ENCODE measurements at places on chromosomes 11 and 22.

DNA sequence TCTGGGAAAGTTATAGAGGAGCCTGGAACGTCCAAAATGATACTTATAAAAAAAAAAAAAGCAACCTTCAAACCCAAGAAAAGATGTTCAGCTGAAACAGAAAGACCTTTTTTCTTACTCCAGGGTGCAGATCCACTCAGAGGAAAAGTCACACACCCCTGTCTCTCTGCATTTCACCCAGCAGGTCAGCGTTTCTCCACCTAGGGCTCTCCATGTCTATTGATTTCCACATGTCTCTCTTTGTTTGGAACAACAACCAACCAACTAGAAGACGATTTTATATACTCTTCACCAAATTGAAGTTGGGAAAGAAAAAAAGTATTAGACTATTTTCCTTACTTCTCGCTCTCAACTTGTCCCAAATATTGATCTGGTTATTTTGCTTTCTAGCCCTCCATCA lies 42.2 kb upstream of the BLID start:
- no peak for DNase-seq

GRCh38 chr11:104736502-104736901 lies 161.8 kb downstream of the CASP12 start:
- no peak for DNase-seq

GRCh38 chr11:73439002-73439843 lies 63.0 kb downstream of the RELT start:
- no peak for DNase-seq

GRCh38 chr22:46842606-46843005 lies 80.2 kb downstream of the TBC1D22A start:
- no peak for DNase-seq

DNA sequence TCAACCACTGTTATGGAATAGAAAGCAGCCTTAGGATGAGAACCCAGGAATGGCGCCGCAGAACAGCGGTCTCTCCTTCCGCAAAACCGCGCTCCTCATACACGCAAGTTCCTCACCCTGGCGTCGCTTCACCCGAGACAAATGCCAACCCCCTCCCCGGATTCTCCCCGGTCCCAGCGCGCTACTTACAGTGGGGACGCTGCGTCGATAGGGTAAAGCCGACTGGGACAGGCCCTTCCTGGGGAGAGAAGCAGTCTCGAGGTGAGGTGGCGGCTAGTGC lies 287 bp downstream of the RPS13 start:
- DNase-seq, result no peak

DNA sequence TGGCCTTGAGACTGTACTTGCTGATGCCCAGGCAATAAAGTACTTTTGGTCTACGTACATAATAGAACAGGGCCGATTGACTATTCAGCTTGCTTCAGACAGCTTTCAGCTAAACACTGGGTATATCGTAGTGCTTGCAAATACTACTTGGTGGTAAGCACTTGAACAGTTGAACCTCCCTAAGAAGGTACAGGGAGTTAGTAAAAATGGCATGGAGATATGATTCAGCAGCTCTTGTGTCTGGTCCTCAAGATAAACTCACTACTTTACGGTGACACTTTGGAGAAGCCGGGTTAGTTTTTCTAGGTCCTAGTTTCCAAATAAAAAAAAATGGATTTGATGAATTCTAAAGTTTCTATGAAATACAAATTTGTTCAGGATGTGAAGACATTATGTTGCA lies 7.3 kb downstream of the CCDC117 start:
- no peak for DNase-seq

DNA sequence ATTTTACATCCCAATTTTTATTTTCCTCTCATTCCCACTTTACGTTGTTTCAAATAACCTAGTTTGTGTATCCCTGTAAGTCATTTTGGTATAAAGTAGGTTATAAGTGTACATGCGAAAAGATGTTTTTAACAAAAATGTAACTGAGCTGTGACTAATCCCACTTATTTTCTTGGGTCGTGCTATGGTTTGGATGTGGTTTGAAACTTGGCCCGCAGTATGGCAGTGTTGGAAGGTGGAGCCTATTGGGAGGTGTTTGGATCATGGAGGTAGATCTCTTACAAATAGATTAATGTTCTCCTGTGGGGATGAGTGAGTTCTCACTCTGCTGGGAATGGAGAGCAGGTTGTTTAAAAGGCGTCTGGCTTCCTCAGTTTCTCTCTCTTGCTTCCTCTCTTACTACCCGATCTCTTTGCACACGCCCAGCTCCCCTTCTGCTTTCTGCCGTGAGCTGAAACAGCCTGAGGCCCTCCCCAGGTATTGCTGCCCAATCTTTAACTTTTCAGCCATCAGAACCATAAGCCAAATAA lies 7.2 kb downstream of the RPL27A start:
- peak; percentile 39 for DNase-seq

- no peak for DNase-seq
Measured at GRCh38 chr11:134469627-134470026, 57.6 kb upstream of the B3GAT1 start.

- no peak for DNase-seq
Measured at GRCh38 chr11:8242499-8243280, 21.0 kb downstream of the LMO1 start.

GRCh38 chr11:113401718-113402117 lies 14.1 kb downstream of the ANKK1 start:
- DNase-seq, result peak; percentile 28

DNA sequence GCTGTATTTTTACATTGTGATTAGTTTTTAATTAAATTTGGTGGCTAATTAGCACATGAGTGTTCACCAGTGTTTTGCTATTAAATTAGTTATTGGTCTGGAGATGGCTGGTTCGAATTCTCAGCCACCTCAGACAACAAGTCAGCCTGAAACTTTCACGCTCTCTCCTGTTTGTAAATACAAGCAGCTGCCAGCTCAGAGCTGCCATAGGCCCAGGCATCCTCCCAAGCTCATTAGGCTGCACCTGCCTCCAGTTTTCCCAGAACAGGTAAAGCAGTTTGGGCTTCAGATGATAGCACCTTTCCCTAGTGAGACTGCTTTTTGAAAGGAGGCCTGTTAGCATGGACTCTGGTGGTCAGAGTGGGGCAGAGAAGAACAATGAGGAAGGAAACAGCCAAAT lies 156.8 kb downstream of the NAV2 start:
- DNase-seq, result no peak

- DNase-seq, result no peak
Measured at GRCh38 chr11:22666688-22667439, 453 bp downstream of the GAS2 start.

- no peak for DNase-seq
Measured at GRCh38 chr22:27101288-27101687, 443.9 kb downstream of the MIAT start.

GRCh38 chr11:33598426-33599069 lies 102.1 kb downstream of the C11orf91 start:
- no peak for DNase-seq

- no peak for DNase-seq
Measured at GRCh38 chr22:42587588-42588175, 27.0 kb downstream of the POLDIP3 start.

DNA sequence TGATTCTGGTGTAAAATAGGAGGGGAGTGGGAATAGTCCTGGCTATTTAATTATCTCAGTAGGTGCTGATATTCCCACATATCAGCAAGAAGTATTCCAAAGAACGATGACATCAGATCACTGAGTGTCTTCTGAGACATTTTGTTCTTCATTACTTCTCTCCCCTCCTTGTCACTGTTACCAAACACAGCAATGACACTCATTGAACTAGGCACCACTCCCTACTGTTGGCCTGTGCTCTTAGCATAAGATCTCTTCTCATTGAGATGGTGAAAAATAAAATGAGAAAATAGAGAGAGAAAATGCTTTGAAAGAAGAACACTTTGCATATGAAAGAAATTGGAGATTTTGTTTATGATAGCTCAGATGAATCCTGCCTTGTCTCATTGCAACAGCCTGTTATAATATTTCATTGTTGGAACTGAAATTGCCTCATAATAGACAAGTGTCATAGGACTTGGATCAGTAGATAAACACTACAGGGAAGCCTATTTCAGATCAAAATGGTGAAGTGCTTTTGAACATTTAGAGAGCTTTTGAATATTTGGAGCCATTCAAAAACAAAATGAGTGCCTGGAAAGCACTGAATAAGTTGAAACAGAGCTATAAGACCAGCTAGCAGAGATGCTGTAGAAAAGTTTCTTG lies 11.3 kb upstream of the ETS1 start:
- DNase-seq, result no peak

GRCh38 chr11:117786135-117786870 lies 10.7 kb downstream of the DSCAML1 start:
- no peak for DNase-seq

DNA sequence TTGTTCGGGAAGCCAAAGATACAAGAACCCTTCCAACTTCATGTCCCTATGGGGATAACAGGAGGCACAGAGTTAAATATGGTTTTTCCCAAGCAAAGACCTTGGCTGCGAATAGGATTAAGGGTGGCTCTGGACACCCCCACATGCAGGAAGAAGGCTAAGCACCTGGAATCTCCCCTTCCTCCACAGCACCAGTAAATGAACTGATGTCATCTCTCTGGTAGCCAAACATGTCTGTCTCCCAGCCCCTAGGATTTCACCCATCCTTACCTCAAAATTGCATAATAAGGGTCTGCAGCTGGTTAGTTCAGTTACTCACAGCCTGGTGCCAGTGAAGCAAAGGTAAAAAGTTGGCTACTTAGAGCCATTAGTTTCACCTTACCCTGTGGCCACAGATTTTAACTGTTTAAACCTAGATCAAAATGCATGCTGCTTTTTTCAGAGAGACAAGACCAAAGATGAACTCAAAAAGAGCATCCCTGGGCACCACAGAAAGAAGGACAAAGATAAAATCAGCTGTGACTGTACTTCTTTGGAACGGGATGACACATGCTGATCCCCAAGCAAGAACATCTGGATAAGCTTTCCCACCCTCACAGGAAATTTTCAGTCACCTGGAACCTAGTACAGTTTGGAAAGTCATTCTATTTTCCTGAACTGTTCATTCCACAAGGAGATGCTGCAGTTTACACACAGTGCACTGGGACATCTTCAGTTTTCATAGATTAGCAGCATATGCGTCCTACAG lies 77.2 kb upstream of the AKIP1 start:
- peak; percentile 63 for DNase-seq

- DNase-seq, result no peak
Measured at GRCh38 chr11:99432677-99433076, 411.9 kb downstream of the CNTN5 start.

- DNase-seq, result no peak
Measured at GRCh38 chr11:131695889-131696429, 325.5 kb downstream of the NTM start.

GRCh38 chr11:125446279-125446678 lies 49.8 kb downstream of the FEZ1 start:
- no peak for DNase-seq

DNA sequence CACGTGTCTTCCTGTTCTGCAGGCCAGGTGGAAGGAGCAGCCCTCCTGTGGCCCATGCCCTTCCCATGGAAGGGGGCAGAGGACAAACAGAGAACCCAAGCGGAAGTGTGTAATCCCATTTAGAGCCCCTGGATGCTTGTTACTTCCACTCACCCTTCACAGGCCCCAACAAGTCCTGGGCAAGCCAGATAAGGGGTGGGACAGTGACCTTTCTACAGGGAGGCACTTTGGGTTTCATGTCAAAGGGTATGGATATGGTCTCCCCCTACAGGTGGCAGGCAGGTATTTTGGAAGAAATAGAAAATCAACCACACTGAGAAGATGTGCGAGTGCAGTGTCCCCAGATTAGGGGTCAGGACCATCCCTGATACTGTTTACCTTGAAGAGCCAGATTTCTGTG lies 11.4 kb downstream of the MPEG1 start:
- DNase-seq, result no peak

DNA sequence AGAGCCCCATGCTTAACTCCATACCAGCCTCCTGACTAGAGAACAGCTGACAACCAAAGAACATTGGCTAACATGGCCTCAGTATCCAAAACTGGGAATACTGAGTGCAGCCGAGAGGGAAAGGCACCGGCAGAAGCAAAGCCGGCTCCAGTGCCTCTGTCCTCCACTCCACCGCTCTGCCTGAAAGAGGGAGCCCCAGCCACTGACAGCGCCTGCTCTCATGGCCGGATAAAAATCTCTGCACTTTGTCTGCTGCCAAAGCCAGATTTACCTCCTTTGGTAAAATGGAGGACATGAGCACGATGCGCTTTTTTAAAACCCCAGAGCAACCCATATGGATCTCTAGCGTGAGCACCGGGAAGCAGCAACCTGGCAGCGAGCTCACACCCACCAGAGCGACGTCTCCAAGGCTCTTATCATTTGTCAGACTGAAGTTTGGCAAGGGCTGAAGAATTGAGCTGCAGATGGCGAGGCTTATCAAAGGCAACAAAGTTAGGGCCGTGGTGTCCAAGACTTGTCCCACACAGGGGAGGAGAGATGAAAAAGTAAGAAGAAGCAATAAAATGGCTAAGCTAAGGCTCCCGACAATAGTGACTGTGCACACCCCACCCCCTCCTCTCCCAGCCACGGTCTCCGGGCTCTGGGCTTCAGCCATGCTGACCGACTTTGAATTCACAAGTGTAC lies 71.4 kb downstream of the EFCAB6 start:
- DNase-seq, result no peak

DNA sequence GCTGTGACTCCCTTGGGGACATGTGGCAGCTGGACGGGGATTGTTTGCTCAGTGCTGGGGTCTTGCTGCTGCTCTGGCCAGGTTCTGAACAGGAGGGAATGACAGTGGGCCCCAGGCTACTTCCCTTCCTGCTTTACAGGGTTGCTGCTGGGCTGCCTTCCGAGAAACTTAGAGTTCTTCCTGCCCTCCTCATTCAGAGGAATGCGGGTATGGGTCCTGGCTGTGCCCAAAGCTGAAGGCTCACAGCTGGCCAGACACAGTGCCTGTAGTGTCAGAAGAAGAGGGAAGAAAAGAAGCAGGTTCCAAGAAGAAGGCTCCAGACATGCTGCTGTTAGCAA lies 108.3 kb upstream of the PARVA start:
- peak; percentile 95 for DNase-seq

DNA sequence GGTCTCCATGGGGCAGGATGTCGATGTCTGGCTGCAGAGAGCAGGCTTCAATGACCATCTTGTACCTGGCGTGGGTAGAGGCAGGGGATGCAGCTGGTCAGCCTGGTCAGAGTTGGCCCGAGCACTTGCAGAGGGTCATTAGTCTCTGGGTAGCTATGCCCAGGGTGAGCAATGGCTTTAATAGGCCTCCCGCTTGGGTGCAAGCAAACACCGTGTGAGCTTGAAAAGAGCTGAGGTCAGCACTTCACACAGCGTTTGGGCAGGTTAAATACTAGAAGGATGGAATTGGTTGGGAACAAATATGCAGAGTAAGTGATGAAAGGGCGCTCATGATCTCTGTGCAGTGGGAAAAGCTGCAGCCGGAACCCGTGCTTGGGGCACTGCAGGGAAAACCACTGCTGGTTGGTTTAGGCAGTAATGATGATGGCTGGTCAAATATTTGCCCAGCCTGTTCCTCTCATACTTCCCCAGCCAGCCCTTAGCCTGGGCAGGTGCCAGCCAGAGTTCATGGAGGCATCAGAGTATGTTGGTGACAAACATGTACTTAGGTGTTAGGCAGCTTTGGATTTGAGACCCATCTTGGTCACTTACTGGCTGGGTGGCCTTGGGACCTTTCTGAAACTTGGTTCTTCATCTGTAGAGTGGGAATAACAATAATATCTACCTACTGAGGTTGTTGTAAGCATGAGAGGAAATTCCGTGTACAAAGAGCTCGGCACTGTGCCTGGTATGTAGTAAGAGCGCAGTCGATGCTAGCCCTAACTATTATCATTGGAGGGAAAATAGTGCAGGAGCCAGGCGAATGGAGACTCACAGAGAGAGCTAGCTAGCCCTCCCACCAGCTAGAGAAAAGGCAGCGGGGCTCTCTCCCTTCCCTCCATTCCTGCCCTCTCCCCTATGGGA lies 25.2 kb upstream of the KCNJ11 start:
- no peak for DNase-seq

All from EL (cell line).